Mammary epithelial cell (primary cell): ENCODE measurements at places on chromosomes 7 and 10. TPM values are rescaled to one million over a fixed set of nuclear protein-coding genes. Genes with fewer than 3 reads are reported as not detected.

GRCh38 chr7:113279256-113279655 lies 160.9 kb upstream of the SMIM30 start:
- DNase-seq, result no peak

GRCh38 chr10:106661133-106661766 lies 503.3 kb downstream of the SORCS1 start:
- no peak for DNase-seq

DNA sequence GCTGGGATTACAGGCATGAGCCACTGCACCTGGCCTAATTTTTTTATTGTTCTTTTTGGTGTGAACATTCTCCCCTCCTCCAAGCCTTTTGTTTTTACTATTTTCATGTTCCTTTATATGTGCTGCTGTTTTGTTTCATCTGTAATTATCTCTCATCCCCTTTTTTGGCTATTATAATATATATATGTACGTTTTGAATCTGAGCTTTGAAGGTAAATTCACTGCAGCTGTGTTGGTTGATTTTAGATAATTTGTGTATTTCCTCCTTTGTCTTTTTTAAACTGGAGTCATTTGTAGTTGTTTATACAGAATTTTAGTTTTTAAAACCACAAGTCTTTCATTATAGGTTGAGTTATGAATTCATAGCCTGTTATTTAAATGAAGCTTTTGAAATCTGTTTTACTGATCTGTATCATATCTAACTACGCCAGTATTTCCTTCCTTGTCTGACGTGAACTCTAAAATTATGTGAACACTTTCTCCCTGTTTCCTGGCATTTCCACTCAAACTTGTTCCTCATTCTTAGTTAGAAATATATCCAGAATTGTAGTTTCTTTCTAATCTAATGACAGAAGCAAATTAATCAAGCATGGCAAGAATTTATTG lies 54.9 kb downstream of the PTEN start:
- DNase-seq, result no peak

GRCh38 chr7:106583100-106583499 lies 77.9 kb downstream of the CCDC71L start:
- DNase-seq, result no peak

DNA sequence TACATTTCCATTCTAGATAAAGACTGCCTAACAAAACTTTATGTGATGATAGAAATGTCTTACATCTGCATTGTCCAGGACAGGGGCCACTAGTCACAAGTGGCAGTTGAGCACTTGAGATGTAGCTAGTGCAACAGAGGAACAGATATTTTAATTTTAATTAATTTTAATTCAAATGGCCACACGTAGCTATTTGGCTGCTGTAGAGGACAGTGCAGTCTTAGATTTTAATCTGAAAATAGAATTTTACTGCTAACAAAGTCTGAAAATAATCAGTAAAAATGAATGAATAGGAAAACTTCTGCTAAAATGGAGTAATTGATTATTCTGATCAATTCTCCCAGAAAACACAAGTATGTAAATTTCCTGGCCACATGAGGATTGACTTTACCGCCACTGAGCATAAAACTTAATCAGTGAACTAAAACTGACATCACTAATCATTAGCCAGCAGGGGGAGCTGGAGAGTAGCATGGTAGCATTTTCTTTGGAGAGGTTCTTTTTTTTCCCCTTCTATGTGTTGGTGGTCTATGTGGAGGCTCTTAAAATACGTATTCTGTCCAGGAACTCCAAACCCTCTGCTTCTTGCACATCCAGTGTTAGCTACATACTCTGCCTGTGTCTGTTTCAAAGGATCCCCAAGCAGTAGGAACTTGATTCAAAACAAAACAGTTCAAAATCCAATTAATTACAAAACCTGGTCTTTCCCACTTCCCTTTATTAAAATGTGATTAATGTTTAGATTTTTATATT lies 52.1 kb downstream of the TSPAN12 start:
- DNase-seq, result peak; percentile 28

The BLNK gene
- total RNA-seq, result 9.8 TPM

The PON1 gene
- total RNA-seq, result not detected
